Activated CD4-positive, alpha-beta T cell treated with anti-CD3 and anti-CD28 coated beads, Interleukin-2, Interleukin-6, amounts not matched to agents 100 ng/mL and 50 ng/mL, durations not matched to agents 16 hours and 8 hours (primary cell): ENCODE measurements at places on chromosomes 12 and 14.

- no peak for DNase-seq
Measured at GRCh38 chr14:36874396-36875138, 212.9 kb downstream of the PAX9 start.

DNA sequence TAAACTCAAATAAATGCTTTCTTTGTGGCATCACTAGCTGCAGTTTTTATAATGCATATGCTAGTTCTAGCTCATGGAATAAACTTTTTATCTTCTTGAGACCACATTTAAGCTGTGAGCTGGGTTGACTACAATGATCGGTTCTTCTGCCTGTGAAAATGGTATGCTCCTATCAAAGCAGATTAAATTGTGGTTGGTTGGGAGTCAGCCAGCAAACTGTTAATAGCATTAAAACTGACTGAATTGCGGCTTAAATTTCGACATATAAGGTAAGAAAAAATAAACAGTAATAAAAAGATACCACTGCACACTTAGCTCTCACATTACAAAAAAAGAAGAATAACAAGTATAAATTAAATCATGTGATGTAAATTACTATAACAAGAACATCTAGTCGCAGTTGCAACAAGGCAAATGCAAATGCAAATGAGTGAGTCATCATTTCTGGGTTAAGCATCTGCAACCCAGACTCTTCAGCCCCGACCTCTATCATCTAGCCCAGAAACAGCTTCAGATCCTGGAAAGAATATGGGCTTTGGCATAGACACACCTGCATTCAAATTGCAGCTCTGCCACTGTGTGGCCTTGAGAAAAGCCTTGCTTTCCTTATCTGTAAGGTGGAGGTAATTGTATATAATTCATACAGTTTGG is 19.8 kb upstream of the DHRS7 start:
- no peak for DNase-seq

DNA sequence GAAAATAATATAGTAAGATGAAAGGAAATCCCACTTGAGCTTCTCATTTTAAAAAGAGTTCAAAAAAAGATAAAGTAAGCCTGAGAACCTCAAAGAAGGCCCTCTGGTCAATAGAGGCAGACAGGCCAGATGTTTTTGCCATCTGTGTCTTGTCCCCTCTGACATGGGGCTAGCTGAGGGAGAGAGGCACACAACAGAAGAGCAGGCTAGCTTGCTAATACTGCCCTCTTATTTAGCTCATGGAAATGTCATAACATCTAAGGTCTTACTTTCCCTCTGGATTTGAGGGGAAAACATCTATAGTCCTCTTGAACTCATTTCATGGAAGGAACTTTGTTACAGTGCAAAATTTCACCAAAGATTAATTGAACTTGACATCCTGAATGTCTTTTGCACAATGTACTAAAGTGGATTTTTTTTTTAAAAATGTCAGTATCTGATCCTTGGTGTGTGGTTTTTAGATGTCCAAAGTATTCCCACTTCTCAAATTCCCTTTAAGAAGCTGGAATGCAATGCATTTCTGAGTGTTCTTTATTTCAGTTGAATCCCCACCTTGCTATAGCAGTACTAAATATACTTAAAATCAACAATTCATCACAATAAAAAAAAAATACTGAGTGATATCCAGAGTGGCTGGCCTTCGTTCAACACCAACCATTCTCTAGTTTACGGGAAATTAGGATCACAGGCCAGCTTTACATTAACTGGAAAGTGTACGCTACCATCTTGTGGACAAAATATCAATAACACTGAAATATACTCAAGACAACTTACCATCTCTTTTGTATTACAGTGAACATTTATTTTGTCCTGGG is 176.7 kb downstream of the PAH start:
- no peak for DNase-seq

GRCh38 chr14:62921466-62921865 is 123.8 kb downstream of the KCNH5 start:
- no peak for DNase-seq

GRCh38 chr12:3720772-3721171 is 32.1 kb downstream of the CRACR2A start:
- no peak for DNase-seq

GRCh38 chr12:51886021-51886710 is 1.7 kb upstream of the ANKRD33 start:
- peak; percentile 71 for DNase-seq

GRCh38 chr12:2804393-2805142 is 7.9 kb upstream of the ITFG2 start:
- no peak for DNase-seq

DNA sequence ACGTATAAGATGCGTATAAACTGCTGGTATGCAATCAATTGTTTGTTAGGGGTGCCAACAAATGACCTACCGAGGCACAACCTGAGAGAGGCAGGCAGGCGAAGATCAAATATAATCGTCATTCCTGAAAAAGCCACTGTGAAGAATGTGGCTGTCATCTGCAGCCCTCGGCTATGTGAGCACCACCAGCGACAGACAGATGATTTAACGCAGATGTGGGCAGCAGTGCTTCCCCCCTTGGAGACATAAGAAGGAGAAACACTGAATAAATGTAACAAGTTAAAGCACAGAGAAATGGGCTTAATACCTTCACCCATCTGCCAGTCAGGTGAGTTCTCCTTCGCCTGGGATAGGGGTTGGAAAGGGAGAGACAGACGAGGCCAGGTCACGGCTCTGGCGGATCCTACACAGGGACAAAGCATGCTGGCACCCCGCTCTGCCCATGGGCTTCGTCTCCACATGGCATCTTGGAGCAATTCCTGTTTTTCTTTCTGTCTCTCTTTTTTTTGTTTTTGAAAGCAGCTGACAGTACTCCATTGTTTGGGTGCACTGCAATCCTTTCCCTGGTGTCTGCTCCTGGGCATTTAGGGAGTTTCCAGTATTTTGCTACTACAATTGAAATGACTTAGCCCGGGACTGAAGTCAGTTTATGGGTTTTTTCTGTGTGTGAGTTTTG is 28.1 kb downstream of the TNFAIP2 start:
- no peak for DNase-seq

DNA sequence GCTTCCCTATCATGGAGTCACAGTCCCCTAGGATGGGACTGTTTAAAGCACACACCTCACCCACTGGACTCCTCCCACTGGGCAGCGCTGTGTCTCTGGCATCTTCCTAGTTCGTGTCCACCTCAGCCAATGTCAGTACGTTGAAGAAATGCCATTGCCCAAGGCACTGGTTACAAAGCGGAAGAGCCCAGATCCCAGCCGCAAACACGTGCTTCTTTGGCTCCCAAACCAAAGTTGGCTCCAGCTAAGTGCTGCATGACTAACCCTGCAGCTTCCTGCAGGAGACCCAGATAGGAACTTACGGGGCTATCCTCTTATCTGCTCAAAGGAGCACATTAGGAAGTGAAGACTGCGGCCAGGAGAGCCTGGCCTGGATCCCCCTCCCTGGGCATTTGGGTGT is 9.3 kb downstream of the SYNE3 start:
- DNase-seq: no peak

- DNase-seq: no peak
Measured at GRCh38 chr12:50309950-50310349, 26.6 kb upstream of the LIMA1 start.

DNA sequence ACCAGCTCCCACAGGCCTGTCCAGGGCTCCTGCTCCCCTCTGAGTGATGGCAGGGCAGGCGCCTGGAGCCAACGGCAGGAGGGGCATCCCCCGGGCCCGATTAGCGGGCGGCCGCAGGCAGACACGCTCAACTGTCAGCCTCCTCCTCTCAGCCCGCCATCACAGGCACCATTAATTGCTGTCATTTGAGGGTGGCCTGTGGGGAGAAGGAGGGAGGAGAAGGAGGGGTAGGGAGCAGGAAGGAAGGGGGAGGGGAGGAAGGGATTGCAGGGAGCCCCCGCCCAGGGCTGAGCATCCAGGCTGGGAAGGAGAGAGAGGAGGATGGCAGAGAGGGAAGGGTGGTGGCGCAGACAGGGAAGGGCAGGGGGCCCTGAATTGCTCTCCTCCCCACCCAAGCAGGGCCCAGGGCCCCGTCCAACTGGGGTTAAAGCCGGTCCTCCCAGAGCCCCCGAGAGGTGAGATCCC is 36.1 kb downstream of the NCOR2 start:
- DNase-seq: no peak

DNA sequence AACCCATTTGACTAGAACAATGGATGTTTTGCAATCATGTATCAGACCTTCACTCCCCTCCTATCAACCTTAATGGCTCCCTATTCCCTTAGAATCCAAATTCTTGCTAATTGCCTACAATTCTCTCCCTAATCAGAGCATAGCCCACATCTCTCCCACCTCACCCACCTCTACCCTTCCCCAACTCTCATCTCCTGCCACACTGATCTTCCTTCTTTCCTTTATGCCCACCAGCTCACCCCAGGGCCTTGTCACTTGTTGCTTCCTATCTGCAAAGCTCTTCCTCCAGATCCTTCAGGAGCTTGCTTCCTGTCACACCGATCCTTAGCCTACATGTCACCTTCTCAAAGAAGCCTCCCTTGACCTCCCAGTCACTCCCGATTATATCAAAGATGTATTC is 177.8 kb downstream of the KSR2 start:
- no peak for DNase-seq

GRCh38 chr12:119835068-119835467 is 42.1 kb downstream of the CIT start:
- DNase-seq: no peak

DNA sequence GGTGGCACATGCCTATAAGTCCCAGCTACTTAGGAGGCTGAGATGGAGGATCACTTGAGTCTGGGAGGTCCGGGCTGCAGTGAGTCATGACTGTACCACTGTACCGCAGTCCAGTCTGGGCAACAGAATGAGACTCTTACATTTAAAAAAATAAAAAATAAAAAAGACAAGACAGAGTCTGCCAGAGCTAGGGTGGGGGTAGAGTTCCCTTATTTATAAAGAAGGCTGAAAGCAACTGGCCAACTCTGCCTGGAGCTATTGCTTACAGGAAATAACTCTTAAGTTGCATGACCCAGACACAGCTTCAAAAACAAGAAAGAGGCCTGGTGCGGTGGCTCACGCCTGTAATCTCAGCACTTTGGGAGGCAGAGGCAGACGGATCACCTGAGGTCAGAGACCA is 31.5 kb downstream of the NUMB start:
- no peak for DNase-seq

DNA sequence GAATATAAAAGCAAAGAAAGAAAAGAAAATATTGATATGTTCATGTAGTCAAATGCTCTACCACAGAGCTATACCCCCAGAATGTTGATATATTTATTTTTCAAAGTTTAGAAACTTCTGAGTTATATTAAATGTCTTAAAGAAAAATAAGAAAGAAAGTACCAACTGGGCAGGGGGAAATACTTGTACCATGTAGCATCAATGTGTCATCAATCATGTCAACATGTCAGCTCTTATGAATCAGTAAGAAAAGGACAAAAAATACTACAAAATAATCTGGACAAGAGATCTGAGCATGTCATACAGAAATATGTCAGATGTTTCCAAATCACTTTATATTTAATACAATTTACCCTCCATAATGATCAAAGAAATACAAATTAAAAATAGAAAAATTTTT is 595.1 kb upstream of the ATP2B1 start:
- DNase-seq: no peak

DNA sequence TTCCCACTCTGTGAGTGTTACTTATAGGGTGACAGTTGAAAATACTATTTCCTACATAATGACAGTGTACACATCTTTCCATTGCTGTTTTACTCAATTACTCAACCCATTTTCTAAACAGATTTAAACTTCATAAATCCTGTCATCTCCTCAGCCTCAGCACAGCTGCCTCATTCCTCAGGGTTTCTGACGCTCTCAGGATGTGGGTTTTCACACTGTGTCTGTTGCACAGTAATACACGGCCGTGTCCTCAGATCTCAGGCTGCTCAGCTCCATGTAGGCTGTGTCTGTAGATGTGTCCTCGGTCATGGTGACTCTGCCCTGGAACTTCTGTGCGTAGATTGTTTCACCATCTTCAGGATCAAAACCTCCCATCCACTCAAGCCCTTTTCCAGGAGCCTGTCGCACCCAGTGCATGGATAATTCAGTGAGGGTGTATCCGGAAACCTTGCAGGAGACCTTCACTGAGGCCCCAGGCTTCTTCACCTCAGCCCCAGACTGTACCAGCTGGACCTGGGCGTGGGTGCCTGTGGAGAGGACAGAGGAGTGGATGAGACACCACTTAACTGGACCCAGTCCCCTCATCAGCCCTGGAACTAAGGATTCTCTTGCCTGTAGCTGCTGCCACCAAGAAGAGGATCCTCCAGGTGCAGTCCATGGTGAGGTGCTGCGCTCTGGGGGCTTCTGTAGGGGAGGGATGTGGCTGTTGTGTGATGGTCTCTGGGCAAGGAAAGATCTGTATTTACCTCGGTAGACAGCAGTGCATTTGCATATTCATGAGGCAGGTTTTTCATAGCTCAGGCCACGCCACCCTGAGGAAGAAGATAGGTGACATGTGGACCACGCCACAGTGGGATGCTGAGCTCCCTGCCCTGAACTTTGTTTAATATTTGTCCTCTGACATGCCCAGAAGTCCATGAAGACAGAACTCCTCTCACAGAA is 750.2 kb downstream of the TMEM121 start:
- DNase-seq: peak; percentile 67

DNA sequence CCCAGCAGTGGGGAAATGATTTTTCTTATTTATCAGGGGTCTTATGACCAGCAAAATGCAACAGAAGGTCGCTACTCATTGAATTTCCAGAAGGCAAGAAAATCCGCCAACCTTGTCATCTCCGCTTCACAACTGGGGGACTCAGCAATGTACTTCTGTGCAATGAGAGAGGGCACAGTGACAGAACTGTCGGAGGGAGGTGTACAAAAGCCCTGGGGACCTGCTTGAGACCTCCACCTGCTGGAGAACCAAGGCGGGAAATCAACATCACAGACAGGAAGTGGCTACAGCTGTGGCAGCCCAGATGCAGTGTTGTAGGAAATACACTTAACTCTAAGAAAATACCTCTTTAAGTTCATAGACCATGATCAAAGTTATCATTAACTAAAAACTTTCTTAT is 250.9 kb upstream of the OR4E1 start:
- peak; percentile 58 for DNase-seq

GRCh38 chr14:99233222-99234035 is 38.6 kb downstream of the BCL11B start:
- no peak for DNase-seq

DNA sequence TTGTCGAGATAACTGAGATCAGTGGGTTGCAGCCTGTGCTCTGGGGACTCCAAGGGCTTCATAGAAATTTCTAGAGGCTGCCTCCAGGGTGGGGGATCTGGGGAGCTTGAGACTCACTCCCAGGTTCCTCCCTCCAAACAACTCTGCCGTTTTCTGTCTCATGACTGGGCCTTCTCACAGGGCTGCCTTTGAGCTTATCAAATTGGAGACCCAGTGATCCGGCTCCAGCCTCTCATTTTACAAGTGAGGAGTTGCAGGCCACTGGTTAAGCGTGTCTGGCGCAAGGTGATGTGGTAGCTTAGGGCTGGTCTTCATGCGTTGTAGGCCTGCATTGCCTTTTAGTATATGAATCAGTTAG is 85.8 kb downstream of the SLC25A47 start:
- DNase-seq: no peak
